ENCODE measurements at places on chromosomes 1 and 21.

DNA sequence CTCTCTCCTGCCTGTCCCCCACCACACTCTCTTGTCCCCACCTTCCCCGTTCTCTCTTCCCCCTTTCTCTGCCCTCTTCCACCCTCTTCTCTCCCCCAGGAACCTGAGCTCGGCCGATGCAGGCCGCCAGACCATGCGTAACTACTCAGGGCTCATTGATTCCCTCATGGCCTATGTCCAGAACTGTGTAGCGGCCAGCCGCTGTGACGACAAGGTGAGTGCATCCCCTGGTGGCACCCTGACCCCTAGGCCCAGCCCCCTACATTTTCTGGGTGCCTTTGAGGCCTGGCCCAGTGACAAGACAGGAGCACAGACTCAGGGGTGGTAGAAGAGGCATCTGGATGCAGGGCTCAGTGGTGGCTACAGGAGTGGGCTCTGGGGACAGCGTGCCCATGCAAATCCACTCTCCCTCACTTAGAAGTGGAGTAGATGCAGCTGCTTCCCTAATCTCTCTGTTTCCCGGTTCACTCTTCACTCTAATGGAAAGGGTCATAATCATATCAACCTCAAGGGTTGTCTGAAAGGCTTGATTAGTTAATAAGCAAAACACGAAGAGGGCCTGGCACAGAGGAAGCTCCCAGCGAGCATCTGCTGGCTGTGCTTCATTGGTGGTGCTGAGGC is 37.0 kb downstream of the PKP1 start:
- no peak for DNase-seq

DNA sequence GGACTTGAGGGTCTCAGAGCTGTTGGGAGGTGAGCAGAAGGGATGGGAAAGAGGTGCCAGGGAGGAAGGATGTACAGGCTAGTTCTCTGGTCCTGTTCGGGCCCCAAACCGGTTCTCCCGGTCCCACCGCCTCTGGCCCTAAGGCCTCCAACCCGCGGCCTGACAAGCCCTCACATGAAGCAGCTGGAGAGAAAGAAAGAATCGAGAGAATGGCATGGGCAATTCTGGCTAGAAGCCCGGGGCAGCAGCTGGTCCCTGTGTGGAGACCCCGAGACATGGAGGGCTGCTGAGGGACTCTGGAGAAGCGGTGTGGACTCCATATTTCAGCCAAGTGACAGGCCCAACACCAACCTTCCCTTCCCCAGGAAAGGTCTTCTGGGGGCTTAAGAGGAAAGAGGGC is 730 bp downstream of the CDC42SE1 start:
- DNase-seq = no peak

DNA sequence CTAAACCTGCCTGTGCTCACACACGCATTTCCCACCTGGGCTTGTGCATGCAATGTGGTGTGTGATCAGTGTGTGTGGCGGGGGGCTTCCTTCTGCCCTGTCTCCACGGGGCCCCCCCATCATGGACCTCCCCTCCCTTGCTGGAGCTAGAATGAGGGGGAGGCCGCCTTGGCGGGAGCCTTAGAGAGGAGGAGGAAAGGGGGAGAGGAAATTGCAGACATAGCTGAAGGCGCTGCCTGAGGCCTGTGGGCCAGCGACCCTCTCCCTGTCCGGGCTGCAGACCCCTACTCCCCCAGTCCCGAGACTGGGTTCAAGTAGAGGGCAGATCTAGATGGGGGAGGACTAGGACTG is 883 bp upstream of the EVA1B start:
- no peak for DNase-seq

DNA sequence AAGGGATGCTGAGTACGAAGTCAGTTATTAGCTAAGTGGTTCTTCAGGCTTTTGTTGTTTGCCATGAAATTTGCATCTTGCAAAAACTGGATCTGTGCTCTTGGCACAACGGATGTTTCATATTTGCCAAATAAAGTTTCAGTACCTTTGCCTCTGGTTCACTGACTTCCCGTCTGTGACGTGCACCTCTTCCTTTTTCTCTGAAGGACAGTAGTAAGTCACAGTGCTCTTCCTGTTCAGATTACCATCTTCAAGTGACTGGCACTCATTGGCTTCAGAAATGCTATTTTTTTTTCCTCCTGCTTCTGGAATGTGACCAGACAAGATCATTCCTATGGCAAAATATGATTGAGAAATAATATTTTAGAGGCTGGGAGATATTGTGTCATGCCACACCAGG is 75.9 kb upstream of the GREM2 start:
- no peak for DNase-seq

- DNase-seq = no peak
Measured at GRCh38 chr1:148307583-148308185, 155.6 kb upstream of the NBPF11 start.

All from GM18507 (cell line).